ENCODE measurements at places on chromosomes 6 and 20.
A peak's percentile ranks its signal among the peaks of the same experiment; 100 is the strongest.

DNA sequence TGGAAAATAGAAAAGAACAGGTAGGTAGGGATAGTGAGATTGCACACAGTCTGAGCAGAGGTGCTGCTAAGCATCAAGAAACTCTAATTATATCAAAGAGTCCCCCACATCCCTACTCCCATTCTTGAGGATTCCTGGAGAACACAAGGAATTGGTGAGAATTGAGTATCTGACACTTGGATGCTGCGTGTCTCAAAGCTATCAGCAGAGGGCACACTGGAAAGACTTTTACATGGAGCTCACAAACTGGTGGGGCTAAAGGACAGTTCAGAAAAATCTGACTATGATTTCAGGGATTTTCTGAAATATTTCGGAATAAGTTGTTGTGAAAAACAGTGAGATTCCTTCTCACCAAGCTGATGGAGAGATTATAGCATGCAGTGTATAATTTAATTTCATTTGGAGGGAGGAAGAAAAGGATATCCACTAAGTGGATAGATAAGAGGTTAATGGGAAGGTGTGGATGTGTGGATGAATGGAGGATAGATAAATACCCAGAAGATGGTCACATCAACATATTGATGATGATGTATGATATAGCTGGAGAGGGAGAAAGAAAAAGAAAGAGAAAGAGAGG lies 215.4 kb upstream of the DEFB112 start:
- no peak for DNase-seq

- no peak for DNase-seq
Observed at GRCh38 chr20:34512955-34513419, 3.2 kb upstream of the DYNLRB1 start.

DNA sequence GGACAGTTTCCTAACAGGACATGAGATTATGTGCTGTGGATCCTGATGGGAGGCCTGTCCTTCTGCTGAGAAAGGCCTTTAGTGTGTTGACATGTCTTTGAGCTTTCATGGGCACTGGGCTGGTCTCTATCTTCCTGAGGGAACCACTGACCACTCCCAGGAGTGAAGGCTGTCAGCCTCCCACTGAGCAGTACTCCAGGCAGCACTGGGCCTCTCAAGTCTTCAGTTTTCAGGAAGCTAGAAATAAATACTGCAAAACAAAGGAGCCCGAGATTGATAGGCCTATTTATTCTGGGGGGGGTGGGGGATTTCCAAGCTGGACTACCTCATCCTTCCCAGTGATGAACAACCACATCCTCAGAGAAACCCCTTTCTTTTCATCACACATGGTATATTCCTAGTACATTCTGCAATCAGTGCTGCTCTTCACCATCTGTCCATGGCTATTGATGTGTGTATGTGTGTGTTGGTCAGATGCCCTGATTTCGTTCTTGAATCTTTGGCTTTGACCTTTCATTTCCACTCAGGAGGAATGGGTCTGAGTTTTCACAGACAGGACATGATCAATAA lies 180.9 kb upstream of the SPTLC3 start:
- no peak for DNase-seq

DNA sequence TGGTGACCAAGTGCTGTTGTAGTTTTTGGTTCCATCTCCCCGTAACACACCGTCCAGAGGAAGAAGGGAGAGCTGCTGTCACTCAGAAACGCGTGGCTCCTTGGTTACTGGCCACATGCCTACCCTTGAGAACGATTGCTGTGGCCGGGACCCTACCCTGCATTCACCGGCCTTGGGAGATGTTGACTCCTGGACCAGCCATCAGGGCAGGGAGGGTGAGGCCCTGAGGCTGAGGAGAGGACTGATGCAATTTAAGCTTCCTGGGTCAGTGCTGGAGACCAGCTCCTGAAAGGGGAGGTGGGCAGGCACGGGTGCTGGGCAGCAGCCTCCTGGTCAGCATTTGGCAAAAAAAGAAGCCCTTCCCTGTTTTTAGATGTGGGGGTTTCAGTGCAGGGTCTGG lies 31.5 kb downstream of the ERMARD start:
- no peak for DNase-seq

DNA sequence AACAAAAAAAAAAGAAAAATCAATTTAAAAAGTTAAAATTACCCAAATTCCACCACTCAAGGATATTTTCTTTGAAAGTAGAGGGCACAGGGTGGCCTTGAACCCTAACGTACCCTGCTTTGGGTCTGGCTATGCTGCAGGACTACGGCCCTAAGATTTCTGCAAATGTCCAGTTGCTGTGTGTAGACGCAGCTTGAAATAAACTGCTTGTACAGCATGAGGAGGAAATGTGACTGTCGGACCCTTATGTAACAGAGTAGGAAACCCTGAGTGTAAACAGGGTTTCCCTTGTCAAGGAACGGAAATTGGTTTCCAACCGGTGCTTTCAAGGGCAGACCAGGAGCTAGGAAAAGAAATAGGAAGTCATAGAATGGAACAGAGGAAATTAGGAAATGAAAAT lies 60.7 kb upstream of the SHLD1 start:
- no peak for DNase-seq

DNA sequence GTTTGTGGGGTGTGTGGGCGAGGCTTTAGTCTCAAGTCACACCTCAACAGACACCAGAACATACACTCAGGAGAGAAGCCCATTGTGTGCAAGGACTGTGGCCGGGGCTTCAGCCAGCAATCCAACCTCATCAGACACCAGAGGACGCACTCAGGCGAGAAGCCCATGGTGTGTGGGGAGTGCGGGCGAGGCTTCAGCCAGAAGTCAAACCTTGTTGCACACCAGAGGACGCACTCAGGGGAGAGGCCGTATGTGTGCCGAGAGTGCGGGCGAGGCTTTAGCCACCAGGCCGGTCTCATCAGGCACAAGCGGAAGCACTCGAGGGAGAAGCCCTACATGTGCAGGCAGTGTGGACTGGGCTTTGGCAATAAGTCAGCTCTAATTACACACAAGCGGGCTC lies 27.8 kb downstream of the ZNF133 start:
- DNase-seq, result no peak

GRCh38 chr6:87724983-87725811 lies 23.2 kb upstream of the AKIRIN2 start:
- no peak for DNase-seq

GRCh38 chr6:142285235-142286087 lies 16.3 kb upstream of the ADGRG6 start:
- no peak for DNase-seq

DNA sequence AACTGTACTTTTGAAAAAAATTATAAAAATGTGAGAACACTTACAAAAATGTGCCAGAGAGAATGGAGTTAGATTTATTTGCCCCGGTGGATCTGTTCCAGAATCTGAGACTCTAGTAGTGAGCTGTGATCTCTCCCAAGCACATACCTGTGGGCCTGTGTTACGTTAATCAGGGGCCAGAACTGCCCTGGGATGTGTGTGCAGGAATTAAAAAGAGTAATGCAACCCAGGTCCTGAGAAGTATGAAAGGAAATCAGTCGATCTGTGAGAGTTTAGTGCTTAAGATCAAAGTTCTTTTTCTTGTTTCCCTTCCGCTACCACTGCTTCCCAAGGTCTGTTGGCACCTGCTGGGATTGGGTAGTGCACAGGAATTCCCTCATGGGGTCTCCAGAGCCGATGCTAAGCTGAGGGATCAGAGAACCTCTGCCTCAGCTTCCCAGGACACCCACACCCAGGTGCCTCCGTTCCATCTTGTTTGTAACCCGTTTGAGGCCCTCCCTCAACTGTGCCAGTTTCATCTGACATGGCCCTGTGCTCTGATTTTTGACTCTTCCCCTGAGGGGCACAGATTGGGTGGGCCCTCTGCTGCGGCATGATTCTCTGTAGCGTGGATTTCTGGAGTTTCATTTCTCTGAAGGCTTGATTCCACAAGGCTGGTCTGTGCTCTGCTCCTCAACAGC lies 87.7 kb downstream of the RREB1 start:
- no peak for DNase-seq

GRCh38 chr6:15522026-15522425 lies 140.8 kb downstream of the DTNBP1 start:
- no peak for DNase-seq

GRCh38 chr6:149482545-149483333 lies 2.1 kb downstream of the ZC3H12D start:
- DNase-seq, result peak; percentile 36

DNA sequence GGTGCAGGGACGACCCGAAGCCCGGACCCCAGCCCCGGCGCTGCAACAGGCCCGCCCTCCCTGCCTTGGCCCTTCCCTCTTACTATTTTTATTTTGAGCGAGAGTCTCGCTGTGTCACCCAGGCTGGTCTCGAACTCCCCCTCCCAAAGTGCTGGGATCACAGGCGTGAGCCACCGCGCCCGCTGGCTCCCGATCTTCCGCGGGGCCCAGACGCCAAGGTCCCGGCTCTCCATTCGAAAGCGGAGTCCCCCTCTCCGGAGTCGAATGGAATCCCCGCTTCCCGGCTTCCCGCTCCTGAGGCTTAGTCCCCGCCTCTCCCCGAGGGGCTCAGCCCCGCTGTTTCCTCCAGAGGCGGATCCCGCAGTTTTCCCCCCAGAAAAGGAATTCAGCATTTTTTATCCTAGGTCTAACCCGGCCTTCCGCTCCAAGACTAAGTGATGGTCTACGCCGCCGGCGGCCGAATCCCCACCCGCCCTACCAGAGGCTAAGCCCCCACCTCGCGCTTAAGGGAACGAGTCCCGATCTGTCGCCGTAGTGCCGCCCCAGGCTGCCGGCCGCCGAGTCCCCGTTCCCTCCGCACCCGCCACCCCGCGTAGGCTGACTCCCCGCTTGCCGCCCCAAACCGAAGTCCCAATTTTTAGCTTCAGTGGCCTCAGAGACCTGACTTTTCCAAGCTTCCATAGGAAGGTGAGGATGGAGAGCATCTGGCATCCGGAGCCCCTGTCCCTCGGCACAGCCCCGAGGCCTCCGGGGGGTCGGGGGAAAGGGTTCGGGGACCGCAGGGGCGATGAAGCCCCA lies 11.5 kb upstream of the TMC2 start:
- peak; percentile 50 for DNase-seq

- peak; percentile 31 for DNase-seq
Observed at GRCh38 chr6:170036916-170037315, 254.0 kb downstream of the DLL1 start.

GRCh38 chr20:32231847-32232246 lies 24.2 kb downstream of the POFUT1 start:
- no peak for DNase-seq

GRCh38 chr20:40009542-40009941 lies 679.5 kb downstream of the MAFB start:
- DNase-seq, result no peak

DNA sequence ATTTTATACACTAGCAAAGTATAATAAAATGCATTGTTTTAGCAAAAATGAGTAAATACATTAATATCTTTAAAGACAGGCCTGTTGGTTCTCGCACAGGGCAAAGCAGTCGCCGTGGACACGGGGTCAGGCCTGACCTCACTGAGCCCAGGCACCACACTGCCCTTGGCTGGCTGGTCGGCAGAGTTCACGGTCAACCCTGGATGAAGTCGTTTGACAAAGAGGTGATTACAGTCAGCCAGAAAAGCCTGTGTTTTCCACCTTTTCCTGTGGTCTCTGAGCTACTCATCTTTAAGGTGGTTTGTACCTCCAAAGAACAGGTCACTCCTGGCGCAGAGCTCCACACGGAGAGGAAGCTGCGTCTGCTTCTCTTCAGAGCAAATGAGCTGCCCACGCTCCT lies 191.5 kb downstream of the DLL1 start:
- DNase-seq, result no peak

DNA sequence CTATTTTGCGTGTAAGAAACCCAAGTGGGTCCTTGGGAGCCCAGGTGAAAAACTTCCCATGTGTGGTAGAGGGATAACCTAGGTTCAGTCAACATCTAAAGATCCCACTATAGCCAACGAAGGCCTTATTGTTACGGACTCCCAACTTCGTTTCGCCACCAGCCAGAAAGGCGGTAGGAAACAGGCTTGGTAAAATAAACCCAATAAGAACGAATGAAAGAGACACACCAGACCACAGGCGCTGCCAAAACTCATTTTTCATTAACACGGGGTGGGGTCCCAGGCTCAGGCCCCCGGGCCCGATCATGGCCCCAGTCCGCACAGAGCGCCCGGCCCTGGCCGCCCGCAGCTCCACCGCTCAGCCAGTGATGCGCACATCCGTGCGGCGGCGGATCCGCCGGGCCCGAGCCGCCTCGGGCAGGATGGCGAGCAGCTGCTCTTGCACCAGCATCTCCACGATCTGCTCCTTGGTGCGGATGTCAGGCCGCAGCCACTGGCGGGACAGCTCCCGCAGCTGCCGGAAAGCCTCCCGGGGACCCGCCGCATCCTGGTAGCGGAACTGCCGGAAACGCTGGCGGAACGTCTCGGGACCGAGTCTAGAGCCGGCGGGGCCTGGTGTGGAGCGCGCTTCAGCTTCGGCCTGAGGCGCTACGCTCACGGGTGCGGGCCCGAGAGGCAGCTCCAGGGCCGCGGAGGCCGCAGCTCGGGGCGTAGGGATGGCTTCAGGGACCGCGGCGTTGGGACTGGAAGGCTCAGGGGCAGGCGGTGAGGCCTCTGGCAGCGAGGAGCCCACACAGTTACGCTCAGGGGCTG lies 709 bp downstream of the SCAND1 start:
- peak; percentile 61 for DNase-seq

DNA sequence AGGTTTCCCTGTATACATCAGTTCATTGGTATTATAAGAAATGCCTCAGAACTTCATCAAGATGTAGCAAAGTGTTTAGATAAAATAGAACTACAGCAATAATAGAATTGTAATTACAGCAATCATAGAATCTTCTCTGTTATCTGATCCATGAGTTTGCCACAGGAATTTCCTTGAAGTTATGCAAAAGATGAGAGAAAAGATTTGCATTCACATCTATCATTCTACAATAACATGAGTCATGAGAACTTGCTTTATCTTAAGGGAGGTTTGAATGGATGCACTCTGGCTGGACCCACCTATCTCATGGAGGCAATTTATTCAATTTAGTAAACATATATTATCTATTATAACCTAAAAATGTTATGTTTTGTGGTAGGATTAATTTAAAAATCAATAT lies 329.8 kb upstream of the EPHA7 start:
- DNase-seq, result no peak

DNA sequence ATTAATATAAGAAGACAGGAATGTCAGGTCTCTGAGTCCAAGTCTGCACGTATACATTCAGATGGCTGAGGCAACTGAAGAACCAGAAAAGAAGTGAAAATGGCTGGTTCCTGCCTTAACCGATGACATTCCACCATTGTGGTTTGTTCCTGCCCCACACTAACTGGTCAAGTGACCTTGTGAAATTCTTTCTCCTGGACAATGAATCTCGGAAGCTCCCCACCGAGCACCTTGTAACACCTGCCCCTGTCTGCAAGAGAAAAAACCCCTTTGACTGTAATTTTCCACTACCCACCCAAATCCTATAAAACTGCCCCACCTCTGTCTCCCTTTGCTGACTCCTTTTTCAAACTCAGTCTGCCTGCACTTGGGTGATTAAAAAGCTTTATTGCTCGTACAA lies 140.4 kb downstream of the SYNE1 start:
- no peak for DNase-seq

- DNase-seq, result no peak
Observed at GRCh38 chr20:1330075-1330830, 1.3 kb upstream of the SDCBP2 start.

GRCh38 chr6:1014431-1014807 lies 297.5 kb upstream of the FOXQ1 start:
- DNase-seq, result no peak

All from left lung (tissue), 14 donors.